ENCODE measurements at places on chromosomes 2 and 18. TPM values are rescaled to one million over a fixed set of nuclear protein-coding genes. Genes with fewer than 3 reads are reported as not detected.

Gene MZT2B
- total RNA-seq: 357 TPM

Gene HOXD12
- not detected for total RNA-seq

Gene PROKR1
- not detected for total RNA-seq

Gene SLC25A52
- not detected for total RNA-seq

Gene SH3RF3
- 6.1 TPM for total RNA-seq

Gene GYPC
- not detected for total RNA-seq

Gene GPAT2
- 11.0 TPM for total RNA-seq

Gene CFAP221
- not detected for total RNA-seq

- peak; percentile 37 for DNase-seq
Observed at GRCh38 chr2:182642328-182642727, 73.7 kb upstream of the DNAJC10 start.

- no peak for DNase-seq
Observed at GRCh38 chr2:53407363-53408080, 360.1 kb upstream of the CHAC2 start.

DNA sequence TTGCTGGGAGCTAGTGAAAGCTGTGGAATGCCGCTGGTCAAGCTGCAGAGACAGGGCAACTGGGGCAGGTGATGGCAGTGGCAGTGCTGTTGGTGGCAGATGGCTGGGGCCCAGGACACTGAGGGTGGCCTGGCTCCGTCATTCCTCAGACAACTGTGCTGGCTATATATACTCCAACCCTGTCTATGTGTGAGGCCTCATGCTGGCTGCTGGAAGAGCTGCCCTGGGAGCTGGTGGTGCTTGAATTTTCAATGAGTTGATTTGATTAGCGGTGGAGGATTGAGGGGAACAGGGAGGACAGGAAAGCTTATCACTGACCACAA lies 66.5 kb upstream of the TMEM200C start:
- DNase-seq: no peak

DNA sequence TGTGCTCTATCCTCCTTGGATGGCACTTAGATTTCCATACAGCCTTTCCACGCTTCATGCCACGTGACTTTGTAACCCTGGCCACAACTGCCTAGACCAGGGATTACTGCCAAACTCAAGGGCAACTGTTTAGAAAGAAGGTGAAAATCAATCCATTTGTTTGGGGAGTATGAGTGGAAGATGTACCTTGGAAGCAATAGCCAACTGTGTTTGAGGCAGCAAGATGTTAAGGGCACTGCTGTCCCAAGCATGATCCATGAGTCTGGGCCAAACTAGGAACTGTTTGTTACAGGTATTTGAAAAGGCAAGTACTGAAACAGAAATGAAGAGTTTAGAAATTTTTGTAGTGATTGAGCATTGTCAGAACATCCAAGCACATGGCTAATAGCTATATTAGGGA lies 138.9 kb downstream of the CDC42EP3 start:
- no peak for DNase-seq

DNA sequence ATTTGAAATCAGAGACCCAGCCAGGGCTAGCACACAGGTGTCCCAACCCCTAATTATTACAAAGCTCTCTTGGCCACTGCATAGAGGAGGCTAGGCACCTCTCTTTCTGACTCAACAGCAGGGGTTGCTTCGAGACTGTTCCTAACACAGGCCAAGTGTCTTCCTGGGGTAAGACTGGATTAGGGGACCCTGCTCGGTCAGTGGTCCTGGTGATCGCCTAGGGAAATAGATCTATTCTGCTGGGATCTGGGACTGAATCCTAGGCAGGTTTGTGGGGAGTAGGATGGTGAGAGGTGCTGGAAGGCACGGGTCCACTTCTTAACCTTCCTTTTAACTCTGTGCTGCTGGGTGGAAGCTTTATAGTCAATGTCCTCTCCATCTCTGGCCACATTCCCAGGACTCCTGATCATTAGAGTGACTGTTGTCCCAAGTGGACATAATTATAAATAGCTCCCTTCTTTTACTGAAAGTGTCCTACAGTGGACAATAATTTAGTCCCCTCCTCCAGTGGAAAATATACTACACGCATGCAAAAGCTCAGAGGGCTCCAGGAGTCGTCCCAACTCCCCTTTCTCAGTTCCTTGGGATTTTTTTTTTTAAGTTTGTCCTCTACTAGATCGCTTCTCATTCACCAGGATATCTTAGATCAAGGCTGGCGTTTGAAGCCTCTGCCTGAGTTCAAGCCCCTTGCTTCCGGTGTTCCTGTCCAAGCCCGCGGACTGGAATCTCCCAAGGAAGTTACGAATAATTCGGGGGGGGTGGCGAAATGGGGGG lies 1.3 kb upstream of the TRIB2 start:
- no peak for DNase-seq

- DNase-seq: no peak
Observed at GRCh38 chr18:41922841-41923240, 32.2 kb upstream of the PIK3C3 start.

GRCh38 chr2:24926602-24927252 lies 6.7 kb upstream of the ADCY3 start:
- no peak for DNase-seq

DNA sequence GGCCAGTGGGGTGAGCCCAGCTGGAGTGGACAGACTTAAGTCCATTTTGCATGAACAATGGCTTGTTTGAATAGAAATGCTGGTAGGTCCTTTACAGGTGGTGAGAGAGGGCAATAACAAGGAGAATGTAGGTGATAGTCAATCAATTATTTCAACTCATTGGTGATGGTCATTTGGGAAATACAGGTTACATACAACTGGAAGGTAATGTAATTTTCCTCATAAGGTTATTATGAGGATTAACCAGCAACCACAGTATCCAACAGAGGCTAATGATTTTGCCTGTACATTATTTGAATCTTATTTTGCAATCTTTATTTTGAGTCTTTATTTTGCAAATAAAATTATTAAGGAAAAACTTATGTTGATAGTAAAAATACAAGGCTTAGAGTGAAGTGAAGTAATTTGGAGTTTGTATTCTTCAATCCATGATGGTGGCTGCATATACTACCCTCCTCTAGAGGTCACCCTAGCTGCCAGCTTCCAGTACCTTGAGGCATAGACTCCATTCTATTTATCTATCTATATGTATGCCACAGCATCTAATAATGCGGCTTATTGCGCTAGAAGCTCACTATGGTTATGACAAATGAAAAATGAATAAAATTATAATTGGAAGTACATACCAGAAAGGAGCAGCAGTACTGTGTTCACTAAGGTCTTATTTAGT lies 20.5 kb upstream of the HNMT start:
- no peak for DNase-seq

- peak; percentile 94 for DNase-seq
Observed at GRCh38 chr2:215311625-215312396, at the start of gene ATIC. TSS of gene ATIC (plus strand) at chr2:215312059. CDS start at chr2:215312143, 84 bp downstream.

DNA sequence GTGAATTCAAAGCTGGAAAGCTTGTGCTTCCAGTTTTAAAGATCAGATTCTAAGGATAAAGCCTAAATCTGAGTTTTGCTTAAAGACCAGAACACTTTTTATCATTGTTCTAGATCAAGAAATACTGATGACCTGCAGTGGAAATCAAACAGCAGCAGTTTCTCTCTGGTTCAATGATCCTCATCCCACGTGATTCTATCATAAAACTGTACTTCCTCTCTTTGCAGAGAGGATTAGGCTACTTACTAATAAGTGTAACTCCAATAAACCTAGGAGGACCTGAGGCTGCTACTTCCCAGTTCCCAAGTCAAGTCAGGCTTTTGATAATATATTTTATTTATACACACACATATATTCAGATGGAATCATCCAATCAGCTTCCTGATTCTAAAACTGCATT lies 81.9 kb downstream of the TCF4 start:
- DNase-seq: no peak

DNA sequence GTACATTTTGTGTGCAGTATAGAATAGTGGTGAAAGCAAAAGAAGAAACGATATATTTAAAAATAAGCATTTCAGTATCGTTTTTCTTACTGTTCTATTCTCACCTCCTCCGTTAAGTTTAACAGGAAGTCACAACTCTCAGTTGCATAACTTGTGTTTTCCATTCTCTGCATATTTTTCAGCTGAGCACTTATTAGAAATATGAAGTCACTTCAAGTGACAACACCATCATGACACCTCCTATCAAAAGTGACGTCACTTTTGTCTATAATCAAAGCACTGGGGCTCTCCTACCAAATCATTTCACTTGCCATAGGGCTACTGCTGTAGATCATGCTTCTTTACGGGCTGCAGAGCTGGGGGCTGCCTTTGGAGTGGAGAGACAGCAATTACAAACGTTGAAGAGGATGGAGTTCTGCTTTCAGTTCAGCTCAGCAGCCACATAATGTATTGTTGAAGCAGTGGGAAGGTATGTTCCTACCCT lies 36.3 kb downstream of the STAT4 start:
- no peak for DNase-seq

DNA sequence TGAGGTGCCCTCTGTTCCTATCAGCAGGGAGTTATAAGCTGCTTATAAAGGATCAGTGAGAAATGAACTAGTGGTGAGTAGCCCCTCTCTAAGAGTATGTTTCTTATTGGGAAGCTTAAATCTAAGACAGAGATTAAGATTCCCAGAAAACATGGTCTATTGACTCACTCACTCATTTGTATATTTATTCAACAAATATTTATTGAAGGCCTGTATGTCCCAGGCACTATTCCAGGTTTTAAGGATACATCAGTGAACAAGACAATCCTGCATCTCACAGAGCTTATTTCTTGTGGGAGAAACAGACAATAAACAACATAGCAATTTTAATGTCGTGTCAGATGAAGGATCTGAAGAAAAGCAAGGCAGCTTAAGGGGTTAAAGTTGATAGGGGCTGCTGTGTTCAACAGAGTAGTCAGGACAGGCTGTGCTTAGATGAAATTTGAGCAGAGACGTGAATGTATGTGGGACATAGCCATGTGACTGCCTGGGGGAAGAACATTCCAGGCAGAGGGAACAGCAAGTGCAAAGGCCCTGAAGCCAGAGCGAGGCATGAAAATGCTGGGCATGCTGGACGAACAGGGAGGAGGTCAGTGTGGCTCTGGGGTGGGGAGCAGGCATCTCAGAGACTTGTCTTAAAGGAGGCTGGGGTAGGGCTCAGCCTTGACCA lies 14.8 kb upstream of the PSD4 start:
- DNase-seq: no peak

DNA sequence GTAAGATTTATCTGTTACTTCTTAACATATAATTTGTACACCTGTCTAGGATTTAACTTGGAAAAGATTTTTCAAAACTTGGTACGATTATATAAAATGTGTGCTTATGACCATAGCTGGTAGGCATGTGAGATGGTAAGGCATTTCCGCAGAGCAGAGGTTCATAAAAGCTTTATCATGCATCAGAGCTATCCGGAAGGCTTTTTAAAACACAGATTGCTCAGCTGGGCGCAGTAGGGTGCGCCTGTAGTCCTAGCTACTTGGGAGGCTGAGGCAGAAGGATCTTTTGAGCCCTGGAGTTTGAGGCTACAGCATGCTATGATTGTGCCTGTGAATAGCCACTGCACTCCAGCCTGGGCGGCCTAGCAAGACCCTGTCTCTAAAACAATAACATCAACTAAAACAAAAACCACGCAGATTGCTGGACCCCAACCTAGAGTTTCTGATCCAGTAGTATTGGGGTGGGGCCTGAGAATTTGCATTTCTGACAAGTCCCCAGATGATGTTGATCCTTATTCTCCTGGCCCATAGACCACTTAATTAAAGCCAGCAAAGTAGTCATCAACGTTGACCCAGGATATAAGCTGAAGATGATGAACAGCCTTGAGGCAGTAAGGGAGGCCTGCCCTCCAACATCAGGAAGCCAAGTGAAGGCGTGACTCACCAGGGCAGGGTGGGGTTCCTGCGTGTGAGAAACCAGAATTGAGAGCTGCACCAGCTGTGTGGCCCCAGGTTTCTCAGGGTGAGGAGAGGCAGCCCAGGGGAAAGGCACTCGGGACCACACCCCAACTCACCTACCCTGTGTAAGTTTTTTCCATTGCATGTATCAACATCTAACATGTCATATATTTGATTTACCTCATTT lies 21.6 kb upstream of the SLC20A1 start:
- DNase-seq: peak; percentile 85

DNA sequence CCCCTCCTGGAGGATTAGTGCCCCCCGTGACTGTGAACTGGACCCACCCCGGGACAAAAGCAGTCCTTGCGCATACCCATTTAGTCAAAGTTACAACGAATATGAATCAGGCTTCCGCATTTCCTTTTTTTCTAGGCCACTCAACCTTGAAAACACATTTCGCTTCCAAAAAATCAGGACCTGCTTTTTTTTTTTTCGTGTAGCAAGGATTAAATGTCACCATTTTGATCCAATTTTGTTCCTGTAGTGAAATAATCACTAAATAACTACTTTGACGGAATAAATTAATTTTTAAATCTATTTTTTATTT lies 464 bp upstream of the FTCDNL1 start:
- no peak for DNase-seq

DNA sequence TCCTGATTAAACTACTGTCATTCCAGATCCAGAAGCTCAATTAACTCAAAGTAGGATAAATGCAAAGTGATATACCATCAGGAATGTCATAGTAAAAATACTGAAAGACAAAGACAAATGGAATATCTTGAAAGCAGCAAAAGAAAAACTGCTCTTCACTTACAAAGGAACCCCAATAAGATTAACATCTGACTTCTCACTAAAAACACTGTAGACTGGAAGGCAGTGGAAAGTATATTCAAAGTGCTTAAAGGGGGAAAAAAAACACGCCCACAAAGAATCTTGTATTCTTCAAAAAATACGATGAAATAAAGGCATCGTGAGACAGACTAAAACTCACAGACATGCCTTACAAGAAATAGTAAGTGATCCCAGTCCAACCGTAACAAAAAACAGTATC lies 195.7 kb downstream of the DOK6 start:
- no peak for DNase-seq

DNA sequence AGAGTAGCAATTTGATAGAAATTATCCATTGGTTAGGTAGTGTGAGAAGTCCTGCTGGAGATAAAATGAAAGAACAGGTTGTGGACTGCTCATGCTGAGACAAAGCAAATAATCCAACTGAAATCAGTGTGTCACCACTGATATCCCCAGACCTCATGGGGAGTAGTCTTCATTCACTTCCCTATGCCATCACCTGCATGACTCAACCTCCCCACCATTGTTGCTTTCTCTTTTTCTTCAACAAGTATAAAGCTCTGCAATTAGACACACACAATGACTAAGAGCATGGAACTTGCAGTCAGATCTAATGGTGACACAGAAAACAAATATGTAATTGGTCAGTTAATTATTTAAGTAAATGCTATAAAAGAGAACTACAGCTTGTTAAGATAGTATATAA lies 475.3 kb downstream of the RIT2 start:
- no peak for DNase-seq

DNA sequence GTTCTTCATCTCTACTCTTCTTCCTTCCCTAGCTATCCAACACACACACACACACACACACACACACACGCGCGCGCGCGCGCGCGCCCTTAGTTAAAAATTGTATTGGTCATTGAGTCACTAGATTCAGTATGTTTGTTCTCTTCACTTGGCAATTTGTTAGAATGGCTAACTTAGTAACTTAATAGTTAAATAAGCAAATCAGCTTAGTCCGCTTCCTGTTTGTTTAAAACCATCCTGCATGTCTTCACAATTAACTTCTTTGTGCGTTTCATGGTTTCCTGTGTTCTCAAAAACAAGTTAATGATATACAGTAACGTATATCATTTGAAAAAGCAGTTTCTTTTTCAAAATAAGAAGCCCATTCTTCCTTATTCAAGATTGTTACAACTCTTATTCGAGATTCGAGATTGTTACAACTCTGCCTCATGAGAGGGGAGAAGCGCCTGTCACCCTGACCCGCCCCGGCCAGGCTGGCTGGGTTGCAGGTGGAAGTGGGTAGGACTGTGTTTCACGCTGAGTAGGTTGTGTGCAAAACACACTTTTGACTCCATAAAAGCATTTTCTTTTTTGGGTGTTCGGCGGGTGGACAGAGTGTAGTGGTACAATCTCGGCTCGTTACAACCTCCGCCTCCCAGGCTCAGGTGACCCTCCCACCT lies 9.5 kb upstream of the CNNM3 start:
- DNase-seq: no peak
